Left cardiac atrium (tissue), 4 donors: ENCODE measurements at places on chromosomes 6 and 20.

DNA sequence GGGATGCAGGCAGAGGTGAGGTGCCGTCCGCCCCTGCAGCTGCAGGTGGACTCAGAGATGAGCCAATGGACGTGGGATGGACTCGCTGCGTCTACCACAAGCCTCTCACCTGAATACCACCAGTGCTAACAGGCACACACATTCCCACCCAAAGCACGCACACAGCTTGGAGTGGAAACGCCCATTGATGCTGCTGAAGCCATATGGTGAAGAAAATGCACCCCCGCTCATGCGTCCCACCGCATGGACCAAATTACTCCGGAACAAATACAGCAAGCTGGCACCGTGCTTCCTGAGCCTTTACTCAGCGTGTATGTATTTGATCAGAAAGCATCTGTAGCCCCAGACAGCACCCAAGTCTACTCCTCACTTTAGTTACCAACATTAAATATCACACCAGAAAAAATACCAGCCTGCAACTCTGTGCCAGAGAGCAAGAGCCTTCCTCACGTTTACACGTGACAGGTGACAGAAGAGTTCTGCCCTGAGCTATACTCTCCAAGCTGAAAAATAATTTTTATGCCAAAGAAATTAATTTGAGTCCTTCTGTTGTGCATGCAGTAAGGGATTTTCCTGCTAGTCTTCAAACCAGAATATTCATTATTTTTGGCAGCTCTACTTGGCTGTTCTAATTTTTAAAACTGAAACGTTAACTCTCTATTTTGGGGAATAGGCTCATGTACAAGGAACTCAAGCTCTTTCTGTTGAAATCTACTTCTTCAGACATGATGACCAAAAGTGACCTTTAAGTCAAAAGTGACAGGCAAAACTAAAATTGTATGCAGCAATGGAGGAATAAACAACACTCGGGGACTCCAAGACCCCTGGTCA lies 58.2 kb upstream of the SYNDIG1 start:
- DNase-seq = no peak

GRCh38 chr6:12385316-12385715 lies 95.2 kb downstream of the EDN1 start:
- no peak for DNase-seq

- DNase-seq = no peak
These were observed 57.7 kb downstream of the PPP1R16B start for GRCh38 chr20:38863024-38863851.

DNA sequence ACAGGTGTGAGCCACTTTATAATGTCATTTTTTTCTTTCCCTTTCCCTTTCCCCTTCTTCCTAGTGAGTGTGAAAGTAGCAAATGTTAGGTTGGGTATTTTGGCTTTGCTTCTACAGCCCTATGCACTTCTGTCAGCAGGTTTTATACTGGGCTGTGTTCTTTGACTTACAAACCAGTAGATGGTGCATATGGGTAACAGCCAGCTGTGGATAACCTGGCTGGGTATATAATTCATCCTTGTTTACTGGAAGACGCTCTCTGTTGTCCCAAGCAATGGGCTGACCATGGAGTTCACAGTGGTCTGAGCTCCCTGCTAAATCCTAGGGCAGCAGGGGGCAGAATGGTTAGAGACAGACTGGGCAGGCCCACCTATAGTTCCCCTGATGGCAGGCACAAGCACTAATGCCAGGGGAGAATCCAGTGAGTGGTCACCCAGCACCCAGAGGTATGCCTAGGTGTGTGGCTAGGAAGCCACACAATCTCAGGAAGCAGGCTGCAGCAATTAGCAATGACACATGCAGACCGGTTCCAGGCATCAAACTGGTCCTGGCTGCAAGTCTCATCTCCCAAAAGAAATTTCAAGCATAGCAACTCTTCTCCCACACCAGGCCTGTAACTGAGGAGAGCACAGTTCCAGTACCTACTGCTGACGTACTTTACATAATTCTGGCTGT lies 592.7 kb upstream of the MAN1A1 start:
- DNase-seq = no peak

GRCh38 chr6:35078896-35079295 lies 62.2 kb downstream of the TCP11 start:
- no peak for DNase-seq

DNA sequence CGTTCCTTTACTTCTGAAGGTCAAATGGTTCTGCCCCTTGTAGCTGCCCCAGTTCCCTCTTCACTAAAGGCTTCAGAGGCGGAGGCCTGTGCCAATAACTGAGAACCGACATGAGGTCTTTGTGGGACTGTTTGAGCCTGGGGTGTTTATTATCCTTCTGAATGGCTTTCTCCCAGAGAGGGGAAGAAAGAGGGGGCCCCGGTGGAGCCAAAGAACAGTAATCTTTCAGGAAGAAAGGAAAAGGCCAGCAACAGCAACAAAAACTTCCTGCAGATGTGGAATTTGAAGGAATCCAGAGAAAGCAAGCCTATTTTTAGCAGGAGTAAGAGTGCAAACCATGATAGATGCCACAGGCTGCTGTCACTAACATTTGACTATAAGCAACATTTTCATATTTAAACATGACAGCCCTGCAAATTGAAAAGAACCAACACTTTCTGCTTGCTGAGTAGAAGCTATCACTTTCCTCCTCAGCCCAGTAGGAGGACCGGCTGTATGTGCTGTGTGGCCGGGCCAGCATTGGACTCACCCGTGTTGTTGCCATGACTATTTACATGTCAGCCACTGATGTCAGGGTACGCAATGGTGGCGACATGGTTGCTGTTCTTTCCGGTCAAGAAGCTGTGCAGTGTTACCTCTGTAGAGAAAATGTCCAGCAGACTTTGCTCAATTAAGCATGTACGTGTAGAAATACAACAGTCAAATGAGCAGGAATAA lies 121.3 kb downstream of the SOBP start:
- DNase-seq = no peak

GRCh38 chr20:39029364-39029763 lies 67.2 kb downstream of the DHX35 start:
- DNase-seq = no peak

DNA sequence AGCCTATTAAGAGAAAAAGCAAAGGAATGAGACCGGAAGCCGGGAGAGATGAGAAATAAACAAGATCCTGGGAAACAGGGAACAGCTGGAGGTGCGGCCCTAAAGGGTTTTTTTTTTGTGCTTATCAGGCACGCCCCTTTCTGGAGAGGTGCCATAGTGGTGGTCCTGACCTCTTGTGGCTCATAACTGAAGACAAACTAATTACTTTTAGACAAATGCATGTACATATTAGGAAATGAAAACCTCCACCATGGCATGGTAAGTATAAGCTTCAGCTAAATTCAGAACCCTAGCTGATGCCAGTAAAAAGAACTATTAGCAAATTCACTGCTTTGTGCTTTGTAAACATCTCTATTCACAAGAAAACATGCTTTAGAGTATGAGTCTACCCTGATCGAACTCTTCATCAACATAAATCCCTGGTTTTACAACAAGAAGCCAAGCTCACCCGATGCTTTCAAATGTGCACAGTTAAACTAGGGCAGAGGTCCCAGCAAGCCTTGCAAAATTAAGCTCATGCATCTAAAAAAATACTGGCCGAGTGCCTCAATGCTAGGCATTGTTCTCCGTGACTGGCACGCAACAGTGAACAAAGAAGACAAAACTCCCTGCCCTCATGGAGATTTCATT lies 96.4 kb upstream of the MRPS10 start:
- no peak for DNase-seq

GRCh38 chr6:119476554-119476953 lies 127.0 kb upstream of the MAN1A1 start:
- DNase-seq = no peak

- no peak for DNase-seq
These were observed 79.4 kb downstream of the ROS1 start for GRCh38 chr6:117346142-117346930.

DNA sequence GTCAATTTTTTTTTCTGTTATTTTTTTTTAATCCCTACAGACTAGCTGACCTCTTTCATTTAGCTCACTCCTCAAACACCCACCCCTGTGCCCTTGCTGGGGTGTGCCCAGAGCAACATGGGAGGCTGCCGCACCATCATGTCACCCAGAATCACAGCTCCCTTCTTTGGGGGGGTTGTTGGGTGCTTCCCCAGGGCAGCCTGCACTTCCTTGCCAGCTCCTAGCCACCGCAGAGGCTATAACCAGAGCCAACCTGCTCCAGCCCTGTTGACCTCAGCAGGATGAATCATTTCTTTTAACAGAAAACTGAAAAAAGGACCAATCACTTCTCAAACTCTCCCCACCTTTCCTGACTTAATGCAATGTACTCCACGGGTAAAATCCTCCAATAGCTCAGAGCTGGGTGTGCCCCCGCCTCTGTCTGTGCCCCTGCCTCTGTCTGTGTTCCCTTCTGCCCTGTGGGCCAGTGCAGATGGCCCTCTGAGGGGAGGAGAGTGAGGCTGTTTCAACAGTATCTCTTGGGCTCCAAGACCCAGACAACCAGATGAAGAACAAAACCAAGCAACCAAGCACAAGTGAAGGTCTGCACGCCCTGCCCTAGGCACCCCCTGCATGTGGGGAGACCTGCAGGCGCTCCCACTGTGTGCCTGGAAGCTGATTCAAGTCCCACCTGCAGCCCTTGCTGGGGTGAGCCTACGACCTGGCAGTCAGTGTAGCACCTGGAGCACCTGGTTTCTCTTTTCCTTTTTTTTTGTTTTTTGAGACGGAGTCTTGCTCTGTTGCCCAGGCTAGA lies 67.7 kb downstream of the PYGB start:
- no peak for DNase-seq

- DNase-seq = no peak
These were observed 3.1 kb downstream of the ADRM1 start for GRCh38 chr20:62305765-62306413.
